ENCODE measurements at places on chromosomes 1 and 21.

- no peak for DNase-seq
Measured at GRCh38 chr1:229447809-229448252, 13.9 kb upstream of the ACTA1 start.

DNA sequence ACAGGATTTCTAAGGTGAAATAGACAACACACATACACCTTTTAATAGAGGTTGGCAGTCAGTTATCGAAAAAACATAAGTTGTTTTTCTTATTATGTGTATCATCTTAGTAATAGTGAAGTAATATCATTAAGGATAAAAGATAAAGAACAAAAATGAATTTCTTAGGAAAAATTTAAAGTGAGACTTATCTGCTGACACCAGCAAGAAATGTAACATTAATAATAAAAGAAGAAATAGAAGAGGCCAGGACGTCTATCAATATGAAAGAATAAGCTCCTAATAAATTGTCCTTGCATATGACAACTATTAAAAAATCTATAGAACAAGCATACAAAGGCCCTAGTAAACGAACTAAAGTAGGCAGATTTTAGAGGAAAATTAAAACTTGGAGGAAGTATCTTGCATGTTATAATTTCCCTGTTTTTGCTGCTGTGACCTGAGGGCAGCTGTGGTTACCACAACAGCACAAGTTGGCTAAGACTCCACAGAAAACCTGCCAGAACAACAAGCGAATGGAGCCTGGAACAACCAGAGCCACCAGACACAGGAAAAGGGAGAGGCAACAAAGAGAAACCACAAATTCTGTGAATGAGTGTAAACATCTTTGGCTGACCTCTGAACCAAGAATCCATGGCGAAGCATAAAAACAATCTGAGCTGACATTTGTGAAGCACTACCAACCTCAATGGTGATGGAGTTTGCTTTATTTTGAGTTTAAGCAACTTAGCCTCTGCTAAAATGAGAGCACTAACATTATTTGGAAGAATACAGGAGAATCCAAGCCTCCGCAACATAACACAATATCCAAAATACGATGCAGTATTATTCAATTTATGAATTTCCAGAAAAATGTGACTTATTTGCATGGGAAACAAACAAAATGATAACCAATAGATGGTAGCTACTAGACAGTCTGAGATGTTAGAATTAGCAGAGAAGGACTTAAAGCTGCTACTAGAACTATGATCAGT is 207.5 kb downstream of the KCNT2 start:
- DNase-seq, result no peak

DNA sequence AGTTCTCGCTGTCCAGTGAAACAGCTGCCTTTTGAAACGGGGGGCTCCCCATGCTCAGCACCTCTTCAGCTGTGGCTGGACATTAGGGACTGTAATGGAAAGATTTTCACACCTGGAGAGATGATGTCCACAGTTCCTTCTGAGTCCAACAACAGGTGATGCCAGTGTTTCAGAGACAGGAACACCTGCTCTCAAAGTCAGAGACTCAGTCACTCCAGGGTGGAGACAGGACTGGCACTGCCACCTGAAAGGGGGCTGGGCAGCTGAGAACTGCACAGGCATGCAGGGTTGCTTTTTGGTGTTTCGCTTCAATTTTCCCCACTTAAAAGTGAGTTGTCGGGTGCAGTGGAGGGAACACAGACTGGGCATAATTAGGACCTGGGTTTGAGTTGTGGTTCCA is 124.8 kb downstream of the GALNT2 start:
- DNase-seq, result no peak

- no peak for DNase-seq
Measured at GRCh38 chr1:246527402-246528088, 20.5 kb upstream of the SMYD3 start.

DNA sequence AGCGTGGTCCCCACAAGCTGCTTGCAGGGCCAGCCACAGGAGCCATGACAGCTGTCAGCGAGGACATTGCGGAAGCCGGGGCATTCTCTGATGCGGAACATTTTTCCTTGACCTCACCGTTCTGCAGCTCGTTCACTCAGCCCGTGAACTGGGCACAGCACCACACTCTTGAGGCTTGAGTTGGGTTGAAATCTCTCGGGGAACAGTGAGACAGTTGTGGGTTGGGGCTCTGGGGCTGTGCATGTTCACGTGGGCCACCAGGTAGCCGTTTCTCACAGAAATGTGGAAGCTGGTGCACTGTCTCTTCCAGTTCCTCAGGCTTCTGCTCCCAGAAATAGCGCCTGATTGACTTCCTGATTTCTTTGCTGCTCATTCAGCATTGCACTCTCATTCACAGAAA is 69.8 kb downstream of the SPSB1 start:
- no peak for DNase-seq

DNA sequence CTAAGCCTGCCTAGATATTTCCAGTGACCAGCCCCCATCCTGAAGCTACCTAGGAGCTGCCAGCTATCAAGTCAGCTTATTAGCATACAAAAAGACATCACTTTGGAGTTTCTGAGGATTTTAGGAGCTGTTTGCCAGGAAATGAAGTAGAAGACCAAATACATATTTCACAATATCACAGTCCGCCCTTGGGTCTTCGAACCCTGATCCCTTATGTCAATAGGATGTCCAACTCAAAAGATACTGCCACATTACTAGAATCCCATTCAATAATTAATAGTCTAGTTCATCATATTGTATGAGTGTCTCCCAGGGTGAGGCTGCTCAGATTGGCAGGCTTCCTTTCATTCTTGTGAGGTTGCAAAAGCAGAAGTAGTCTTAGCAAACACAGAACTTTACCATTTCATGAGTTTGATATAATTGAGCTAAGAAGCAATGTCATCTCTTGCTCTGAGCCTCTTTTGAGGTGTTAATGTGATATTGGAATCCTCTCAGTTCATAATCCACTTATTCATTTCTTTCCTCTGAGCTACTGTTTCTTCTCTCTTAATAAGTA is 13.6 kb downstream of the IPO9 start:
- DNase-seq, result no peak

- no peak for DNase-seq
Measured at GRCh38 chr1:233662575-233663304, 48.8 kb downstream of the KCNK1 start.

- DNase-seq, result no peak
Measured at GRCh38 chr1:32197837-32198236, 2.6 kb upstream of the CCDC28B start.

DNA sequence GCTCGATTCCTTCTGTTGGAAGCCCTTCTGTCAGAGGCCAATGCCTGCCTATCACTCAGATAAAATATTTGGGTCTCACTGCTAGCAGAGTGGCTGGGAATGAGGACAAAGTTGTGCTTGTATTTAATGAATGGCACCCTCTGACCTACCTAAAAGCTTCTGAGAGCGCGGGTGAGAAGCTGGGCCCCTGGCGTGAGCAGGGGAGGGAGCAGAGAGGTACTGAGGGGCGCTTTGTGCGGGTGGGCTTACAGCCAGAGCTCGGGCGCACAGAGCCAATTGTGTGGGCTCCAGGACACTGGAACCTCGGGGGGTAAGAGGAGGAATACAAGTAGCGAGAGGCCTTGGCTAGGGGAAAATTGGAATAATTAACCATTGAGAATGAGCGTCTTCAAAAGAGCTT is 32.3 kb downstream of the PCAT6 start:
- no peak for DNase-seq

DNA sequence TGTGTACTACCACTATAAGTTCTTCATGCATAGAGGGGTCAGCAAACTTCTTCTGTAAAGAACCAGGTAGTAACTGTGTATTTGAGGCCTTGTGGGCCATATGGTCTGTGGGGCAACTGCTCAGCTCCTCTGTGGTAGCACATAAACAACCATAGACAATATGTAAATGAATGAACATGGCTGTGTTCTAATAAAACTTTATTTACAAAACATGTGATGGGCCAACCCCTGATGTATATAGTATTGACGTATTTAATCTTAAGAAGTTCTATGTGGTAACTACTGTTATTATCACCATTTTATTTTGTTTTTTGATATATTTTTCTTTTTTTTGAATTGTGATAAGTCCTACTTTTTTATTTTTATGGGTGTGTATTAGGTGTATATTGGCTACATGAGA is 15.4 kb downstream of the TRAF5 start:
- no peak for DNase-seq

- no peak for DNase-seq
Measured at GRCh38 chr1:60765204-60765603, 317.2 kb upstream of the NFIA start.

DNA sequence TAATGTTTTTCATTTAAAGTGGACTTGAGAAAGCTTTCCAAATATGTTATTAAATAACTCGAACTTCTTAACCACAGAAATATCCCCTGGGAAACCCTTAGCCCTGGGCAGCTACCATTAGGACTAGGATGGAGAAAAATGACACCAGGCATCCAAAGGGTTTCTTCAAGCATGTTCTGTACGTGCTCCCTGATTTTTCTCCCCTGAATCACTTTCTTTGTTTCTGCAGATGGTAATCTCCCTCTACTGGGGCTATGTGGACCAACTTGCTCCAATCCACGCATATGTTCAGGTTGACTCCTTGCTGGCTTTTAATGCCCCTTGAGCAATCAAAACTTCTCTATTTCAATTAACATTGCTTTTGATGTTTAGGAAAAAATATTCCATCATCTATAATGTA is 312.7 kb upstream of the C1orf87 start:
- no peak for DNase-seq

- no peak for DNase-seq
Measured at GRCh38 chr1:149846042-149846441, 53.3 kb upstream of the BOLA1 start.

DNA sequence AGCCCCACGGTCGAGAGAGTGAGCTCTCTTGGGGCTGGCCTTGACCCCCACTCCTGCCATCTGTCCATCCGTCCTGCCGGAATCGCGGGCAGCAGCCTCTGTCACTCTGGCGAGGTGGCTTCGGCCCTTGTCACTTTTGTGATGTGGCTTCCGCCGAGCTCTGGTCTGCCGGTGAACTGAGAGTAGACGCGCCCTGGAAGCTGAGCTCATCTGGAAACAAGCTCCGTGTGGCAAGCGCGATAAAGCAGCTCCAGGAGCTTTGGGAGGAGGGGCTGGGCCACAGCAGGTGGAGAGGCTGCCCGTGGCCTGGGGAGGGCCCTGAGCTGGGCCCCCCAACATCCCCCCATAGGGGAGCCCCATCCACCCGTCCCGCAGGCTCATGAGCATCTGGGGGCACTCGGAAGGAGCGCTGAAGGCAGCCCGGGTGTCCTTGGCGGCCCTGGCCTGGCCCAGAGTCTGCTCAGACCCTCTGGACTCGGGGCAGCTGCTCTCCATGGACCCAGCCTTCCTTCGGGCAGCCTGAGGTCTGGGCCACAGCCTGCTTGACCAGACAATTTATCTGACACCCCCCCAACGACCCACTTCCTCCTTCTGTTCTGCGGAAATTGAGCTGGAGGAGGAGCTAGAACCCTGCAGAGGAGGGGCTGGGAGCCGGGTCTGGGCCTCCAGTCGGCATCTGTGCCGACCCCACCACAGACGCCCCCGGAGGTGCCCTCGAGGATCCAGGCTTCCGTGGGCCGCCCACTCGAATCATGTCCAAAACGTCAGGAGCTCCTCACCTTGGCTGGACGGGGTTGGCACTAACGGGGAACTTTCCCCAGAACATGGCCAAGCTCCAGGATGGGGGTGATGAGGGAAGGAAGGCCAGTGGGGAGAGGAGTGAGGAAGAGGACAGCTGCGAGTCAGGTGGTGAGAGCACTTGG is 59.1 kb downstream of the SLC19A1 start:
- DNase-seq, result no peak

- no peak for DNase-seq
Measured at GRCh38 chr1:47257224-47257623, 25.2 kb upstream of the TAL1 start.

- DNase-seq, result no peak
Measured at GRCh38 chr1:23742670-23743286, 493 bp upstream of the ELOA start.

DNA sequence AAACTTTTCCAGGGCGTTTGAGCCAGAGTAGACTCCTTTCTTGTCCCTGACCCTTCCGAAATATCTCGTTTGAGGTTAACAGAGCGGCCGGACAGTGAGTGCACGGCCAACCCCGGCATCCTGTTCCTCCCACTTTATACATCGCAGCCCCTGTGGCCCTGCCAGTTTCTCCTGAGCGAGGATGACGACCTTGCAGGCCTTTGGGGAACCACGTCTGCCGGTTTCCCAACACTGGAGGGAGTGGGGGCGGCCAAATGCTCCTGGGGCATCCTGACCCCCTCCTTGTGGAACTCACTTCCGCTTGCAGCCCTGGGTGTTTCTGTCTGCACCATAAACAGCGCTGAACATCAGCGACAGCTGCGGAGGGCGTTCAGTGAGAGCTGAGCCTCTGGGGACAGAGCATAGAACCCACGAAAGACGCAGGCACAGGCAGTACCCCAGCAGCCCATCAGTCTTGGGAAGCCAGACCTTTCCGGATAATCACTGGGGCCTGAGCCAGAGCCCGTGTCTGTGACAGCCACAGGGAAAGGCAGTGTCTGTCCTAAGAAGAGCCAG is 4.8 kb upstream of the KCNAB2 start:
- DNase-seq, result no peak

GRCh38 chr1:165927169-165927568 is 99.8 kb downstream of the UCK2 start:
- DNase-seq, result no peak

- no peak for DNase-seq
Measured at GRCh38 chr21:41362605-41363369, 960 bp downstream of the MX2 start.

GRCh38 chr21:25314247-25314646 is 293.0 kb downstream of the MRPL39 start:
- DNase-seq, result no peak

GRCh38 chr1:160657250-160657781 is 10.5 kb upstream of the SLAMF1 start:
- no peak for DNase-seq

- DNase-seq, result no peak
Measured at GRCh38 chr1:27142464-27142863, 12.5 kb downstream of the SLC9A1 start.

DNA sequence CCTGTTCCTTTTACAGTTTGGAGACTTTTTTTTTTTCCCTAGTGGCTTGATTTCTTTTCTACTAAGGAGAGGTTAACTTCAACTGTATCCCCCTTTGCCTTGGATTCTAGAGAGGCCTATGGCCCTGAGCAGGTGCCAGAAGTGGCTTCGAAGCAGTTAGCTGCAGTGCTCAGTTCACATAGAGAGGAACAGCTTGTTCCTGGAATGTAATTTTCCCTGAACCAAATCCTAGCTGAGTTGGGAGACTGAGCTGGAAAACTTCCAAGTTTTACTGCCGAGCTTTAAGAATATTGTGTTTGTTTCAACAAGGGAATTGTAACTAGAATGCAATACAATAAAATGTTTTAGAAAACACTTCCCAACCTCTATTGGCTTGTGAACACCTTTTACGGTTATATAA is 17.5 kb downstream of the RD3 start:
- no peak for DNase-seq

DNA sequence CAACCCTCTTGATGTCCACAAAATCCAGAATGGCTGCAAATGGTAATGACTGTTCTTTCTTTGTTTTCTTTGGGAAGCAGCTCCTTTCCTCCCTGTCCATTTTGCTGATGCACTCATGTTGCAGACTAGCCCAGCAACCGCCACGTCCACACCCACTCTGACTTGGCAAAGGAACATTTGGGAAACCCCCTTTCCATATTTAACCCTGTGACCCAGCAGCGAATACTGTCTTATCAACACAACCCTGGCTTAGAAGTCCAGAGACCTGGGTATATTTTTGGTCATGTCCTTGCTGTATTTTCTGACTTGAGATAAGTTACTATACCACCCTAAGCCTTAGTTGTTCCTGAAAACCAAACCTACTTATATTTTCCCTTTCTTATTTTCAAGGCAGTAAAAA is 18.1 kb upstream of the SHE start:
- DNase-seq, result no peak

GRCh38 chr1:52852854-52853253 is 10.3 kb downstream of the ZYG11A start:
- DNase-seq, result no peak

- DNase-seq, result no peak
Measured at GRCh38 chr1:116769104-116769452, 14.8 kb downstream of the CD2 start.

Measured in stimulated activated CD4-positive, alpha-beta T cell treated with anti-CD3 and anti-CD28 coated beads, Interleukin-2, amount 100 ng/mL, for 4 hours (primary cell).